Germinal center (tissue), 1 donor: ENCODE measurements at places on chromosomes 5 and 9.

DNA sequence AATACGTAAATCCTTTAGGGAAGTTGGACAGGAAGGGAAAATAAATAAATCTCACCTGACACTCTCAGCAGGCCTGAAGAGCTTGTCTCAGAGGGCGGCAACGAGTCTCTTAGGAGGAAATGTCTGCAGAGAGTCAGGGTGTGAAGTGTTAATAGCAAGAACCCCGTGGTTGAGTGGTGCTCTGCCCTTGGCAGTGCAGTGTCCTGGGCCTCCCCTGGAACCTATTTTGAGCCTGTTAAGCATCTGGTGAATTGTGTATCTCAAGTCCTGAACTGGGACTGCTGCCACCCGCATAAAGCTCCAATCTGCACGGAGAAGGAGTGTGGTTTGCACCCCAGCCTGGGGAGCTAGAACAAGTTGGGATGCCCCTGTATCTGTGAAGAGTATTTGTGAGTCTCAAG, 211.8 kb downstream of the GOLPH3 start:
- no peak for DNase-seq

DNA sequence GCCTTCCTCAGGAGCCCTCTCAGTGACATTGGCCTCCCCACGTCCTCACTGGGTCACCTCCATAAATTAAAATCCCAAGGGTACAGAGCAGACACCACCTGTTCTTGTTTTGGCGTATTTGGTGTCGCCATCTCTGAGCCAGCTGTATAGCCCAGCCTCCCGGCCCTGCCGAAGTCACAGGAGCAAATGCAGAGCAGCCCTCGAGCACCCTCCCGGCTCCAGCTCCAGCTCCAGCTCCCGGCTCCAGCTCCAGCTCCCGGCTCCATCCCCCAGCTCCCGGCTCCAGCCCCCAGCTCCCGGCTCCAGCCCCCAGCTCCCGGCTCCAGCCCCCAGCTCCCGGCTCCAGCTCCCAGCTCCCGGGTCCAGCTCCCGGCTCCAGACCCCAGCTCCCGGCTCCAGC, 74.3 kb downstream of the ZNF354C start:
- no peak for DNase-seq

DNA sequence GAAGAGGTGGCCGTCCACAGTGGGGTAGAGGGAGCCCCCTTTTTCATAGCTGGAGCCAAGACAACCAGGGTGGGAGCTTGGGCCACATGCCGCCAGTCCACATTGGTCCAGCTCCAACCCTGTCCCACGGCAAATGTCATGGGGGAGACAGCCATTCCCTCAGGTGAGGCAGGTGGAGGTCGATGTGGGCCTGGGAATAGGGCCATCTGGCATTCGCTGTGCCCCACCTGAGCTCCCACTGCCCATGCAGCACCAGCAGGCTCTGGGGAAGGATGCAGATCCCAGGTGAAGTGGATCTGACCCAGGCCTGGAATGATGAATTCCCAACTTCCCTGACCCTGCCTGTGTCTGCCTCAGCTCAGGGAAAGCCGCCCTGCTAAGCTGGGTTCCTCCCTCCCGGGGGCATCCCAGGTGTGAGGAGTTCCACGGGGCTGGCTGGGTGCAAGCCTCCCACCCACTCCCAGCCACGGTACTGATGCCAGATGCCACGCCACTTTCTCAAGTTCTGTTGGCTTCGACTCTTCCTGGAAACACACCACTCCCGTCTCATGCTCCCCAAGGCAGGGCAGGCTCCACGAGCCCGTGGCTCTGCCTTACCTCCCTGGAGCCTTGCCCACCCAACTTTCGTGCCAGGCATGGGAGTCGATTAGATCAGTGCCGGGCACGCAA, 25.2 kb upstream of the FCN2 start:
- no peak for DNase-seq

DNA sequence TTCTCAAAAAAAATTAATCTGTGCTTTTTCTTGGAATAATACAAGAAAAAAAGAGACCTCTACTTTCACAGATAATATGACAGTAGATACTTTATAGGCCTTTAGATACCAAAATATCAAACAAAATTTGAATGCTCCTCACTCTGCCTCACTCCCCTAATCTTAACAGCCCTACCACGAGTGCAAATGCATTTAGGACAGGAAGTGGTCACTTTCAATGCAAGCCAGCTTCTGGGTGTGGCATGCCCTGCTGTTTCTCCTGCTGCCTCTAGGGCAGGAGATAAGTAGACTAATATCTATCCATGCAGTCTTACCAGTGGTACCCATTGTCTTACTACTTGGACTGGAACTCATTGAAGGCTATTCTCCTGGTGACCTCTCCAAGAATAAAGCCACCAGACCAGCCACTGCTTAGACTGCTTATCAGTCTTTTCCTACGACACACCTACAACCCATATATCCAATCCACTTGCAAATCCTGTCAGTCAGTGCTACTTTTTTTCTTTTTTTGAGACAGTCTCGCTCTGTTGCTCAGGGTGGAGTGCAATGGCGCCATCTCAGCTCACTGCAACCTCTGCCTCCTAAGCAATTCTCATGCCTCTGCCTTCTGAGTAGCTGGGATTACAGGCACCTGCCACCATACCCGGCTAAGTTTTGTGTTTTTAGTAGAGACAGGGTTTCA, 23.0 kb downstream of the FRRS1L start:
- DNase-seq = peak; percentile 26

DNA sequence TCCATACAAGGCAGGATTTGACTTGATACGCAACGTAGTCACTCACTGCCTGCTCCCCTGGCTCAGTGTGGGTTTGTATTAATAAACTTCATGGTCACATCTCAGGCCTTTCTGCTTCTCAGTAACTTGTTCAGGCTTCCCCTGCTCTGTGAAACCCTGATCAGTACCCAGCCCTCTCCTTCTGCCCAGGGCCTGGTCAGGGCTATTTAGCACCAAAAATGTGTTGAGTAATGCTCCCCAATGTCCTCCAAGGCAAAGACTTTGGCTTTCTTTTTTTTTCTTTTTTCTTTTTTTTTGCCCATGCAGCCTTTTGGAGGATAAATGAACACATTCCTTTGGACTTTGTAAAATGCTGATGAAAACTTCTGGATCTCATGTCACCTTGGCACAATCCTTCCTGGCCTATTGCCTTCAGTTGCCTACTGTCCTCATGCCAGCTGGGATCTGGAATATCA, 399.2 kb upstream of the KLF4 start:
- no peak for DNase-seq

GRCh38 chr5:146005723-146006122, 69.3 kb downstream of the SH3RF2 start:
- DNase-seq = no peak

- DNase-seq = no peak
These were observed 27.7 kb upstream of the GAS1 start for GRCh38 chr9:86975036-86975435.

- no peak for DNase-seq
These were observed 6.1 kb upstream of the ANGPTL2 start for GRCh38 chr9:127128341-127129072.

DNA sequence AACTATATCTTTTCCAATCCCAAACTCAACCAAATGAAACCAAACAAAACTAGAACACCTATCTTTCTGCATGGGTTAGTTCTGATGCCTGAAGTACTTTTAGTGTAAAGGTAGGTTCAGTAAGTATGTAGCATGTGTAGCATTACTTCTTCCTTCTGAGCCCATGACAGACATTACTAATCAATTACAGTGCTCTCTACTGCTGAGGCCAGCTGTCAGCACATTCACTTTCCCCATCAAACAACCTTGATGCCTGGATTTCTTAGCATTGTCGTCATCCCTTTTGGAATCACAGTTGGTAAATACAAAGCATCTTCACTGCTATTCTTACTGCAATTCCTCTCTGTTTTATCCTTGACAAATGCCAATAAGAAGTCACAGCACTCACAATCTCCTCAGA, 103.2 kb downstream of the PTTG1 start:
- DNase-seq = no peak

DNA sequence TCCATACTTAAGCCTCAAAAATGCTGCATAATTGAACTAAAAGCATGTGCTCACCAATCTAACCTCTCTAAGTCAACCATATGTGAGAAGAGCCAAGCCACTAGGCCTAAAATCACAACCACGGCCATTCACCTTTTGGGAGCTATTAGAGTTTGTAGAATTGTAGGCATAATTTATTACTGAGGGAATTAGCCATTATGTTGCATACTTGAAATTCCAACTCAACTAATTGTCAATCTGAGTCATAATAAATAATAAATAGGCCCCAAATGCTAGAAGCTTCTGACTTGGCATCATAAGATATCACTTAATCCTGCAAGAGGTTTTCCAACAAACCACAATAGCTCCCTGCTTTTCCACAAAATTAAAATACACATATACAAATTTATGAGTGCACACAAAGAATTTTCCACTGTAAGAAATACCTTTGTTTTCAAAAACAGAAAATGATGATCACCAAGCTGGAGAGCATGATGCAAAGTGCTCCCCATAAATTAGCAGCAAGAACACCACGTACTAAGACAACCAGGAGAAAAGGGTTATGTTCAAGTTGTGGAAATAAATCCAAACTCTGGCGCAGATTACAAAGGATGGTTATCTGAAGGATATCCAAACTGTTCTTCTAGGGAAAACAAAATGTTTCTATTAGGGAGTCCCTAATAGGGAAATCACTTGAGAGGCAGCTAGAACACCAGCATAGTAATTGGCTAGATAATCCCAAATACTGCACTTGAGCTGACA, 250.0 kb upstream of the SLC30A5 start:
- DNase-seq = no peak

DNA sequence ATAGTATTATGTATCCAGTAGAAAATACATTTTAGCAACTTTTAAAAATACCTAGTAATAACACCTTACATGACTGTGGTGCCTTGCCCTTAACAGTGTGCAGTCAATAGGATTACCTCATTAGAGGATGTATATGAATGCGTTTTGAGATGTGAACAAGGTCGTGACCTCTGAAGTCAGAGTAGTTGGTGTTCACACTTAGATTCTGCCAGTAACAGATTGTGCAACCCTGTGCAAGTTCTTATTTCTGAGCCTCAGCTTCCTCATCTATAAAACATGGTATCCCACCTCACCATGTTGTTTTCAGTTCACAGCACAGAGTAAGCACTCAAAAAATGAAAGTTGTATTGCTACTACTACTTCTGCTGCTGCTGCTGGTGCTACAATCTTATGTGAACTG, 347.3 kb downstream of the KDM4C start:
- DNase-seq = no peak

DNA sequence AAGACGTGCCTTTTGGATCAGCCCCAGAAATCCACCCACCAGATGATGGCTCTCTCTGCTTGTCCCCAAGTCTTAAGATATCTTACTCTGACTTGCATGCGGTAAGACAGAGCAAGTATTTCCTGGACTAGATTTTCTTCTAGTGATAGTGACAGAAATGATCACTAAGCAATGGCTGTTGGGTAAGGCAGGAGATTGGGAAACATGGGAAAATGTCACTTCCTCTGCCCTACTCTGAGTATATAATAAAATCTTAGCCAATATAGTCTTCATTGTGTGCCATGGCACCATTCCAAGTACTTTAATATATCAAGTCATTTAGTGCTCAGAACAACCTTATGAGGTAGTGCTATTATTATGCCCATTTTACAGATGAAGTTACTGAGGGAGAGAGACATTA, 31.0 kb upstream of the GNA14 start:
- no peak for DNase-seq

DNA sequence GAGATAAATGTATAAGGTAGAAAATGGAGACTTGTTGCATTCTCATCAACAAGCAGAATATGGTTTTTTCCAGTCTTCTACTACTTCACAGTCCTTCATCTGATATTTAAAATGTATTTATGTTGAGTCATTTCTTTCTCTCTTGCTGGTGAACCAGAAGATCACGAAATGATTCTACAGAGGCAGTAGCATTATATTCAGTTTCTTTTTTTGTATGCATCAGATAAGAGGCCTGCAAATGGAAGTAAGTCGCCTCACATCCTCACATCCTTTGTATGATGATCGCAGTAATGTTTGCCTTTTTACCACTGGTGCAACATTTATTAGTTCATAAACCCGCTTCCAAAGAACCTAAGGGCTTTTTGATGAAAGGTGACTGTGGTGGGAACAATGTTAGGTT, 22.1 kb upstream of the IL13 start:
- DNase-seq = no peak

- no peak for DNase-seq
These were observed 97.7 kb downstream of the LHFPL2 start for GRCh38 chr5:78550891-78551290.

DNA sequence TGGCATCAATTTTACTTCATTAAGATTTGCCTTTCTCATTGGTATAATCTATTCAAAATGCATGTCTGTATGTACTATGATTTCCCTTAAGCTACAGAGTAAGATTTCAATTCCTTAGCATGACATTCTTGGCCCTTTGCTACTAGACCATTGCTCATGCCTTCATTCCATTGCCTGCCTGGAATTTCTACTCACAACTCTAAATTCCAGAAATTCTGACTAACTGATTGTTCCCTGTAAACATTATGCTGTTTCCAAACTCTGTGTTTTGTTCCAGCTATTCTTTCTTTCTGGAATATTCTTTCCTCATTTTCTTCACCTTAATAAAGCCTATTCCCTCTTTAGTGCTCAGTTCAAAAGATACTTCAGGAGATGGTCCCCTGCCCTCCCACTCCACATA, 568.8 kb upstream of the SEMA6A start:
- DNase-seq = no peak

DNA sequence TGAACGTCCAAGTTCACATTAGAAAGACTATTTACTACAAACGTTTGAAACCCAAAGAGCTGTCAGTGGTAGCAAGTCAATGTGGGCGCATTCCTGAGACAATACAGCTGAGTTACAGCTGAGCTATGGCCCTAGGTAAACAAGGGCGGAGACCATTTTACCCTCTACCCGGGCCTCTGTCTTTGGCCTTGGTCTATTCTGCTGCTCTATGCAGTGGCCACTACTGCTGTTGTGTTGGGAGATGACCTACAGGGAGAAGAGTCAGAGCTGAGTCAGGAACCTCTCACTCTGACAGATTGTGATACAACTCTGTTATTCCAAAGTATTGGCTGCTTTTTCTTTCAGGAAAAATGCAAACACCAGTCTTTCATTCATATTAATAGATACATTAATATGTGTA, 700.6 kb downstream of the SEMA5A start:
- no peak for DNase-seq

- no peak for DNase-seq
These were observed 512.4 kb upstream of the CYLC2 start for GRCh38 chr9:102482776-102483175.

DNA sequence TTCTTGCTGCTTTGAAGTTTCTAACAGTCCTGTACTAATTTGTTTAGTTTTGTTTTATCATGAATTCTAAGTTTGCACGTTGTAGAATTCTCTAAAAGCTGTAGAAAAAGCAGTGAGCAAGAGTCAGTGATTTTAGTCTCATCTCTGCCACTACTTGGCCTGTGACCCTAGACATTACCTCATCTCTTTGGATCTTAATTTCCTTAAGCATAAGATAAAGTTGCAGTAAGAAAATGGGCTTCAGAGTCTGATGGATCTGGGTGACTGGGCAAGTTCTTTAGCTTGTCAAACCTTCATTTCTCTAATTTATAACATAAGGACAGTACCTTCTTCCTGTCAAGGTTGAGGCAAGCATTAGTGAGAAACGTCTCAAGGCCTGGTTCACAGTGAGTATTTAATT, 247.9 kb downstream of the DMRT2 start:
- DNase-seq = no peak
